ENCODE measurements at places on chromosomes 12 and 14.

DNA sequence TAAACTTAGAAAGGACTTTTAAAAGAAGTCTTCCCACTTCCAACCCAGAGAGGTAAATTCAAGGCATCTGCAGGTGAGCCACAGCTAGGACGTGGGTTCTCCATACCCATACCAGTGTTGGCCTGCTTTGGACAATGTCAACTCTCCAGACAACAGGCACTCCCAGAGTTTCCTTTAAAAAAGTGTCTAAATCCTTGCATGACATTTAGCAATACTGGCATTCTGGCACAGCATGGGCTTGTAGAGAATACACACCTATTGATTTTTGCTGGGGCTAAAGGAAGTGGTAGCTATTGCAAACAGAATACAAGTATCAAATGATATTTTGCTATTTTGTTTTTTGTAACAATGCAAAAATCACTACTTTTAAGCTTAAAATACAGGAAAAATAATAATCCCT, 25.8 kb upstream of the DICER1 start:
- DNase-seq: no peak

GRCh38 chr12:58416236-58416635, 474.9 kb downstream of the ATP23 start:
- DNase-seq: no peak

- DNase-seq: peak; percentile 57
Observed at GRCh38 chr14:95316821-95317220, 2.9 kb downstream of the CLMN start.

- DNase-seq: no peak
Observed at GRCh38 chr12:6280672-6281071, 29.8 kb upstream of the PLEKHG6 start.

GRCh38 chr14:104109731-104110361, 24.3 kb downstream of the ASPG start:
- DNase-seq: peak; percentile 43

DNA sequence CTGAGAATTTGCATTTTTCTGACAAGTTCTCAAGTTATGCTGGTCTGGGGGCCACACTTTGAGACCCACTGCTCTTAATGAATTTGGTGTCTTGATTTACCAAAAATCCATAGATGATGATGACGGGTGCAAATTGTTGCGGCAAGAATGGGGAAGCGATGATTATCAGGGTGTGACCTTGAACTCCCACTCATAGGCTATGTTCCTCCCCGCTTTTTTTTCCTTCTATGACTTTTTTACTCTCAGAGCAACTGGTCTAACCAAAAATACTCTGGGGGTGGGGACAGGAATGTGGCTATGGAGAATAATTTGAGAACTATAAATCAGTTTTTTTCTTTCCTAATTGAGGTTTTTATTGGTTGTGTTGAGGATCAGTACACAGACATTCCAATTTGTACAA, 83.6 kb downstream of the PPFIBP1 start:
- no peak for DNase-seq

- DNase-seq: no peak
Observed at GRCh38 chr12:131892711-131893604, 1.5 kb upstream of the ULK1 start.

DNA sequence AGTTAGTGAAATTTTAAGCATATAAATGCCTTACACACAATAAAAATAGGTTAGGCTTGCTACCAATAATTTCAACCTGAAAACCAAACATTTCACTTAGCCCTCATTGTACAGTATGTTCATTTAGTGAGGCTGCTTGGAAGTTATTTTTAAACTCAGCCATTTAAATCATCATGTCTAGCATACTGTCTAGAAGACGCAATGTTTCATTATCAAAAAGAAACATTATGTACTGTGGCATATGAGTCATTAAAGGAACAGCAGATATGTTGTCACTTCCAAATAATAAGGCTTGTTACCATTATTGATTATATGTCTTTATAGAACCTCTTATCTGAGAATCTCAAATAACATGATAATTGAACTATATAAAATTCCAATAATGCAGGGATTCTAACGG, 304.7 kb downstream of the RMST start:
- DNase-seq: no peak

GRCh38 chr14:94771906-94772490, 2.1 kb upstream of the GSC start:
- DNase-seq: peak; percentile 54

- DNase-seq: no peak
Observed at GRCh38 chr12:124175704-124176103, 119.2 kb upstream of the RFLNA start.

GRCh38 chr12:81468206-81468605, 290.9 kb downstream of the PPFIA2 start:
- no peak for DNase-seq

DNA sequence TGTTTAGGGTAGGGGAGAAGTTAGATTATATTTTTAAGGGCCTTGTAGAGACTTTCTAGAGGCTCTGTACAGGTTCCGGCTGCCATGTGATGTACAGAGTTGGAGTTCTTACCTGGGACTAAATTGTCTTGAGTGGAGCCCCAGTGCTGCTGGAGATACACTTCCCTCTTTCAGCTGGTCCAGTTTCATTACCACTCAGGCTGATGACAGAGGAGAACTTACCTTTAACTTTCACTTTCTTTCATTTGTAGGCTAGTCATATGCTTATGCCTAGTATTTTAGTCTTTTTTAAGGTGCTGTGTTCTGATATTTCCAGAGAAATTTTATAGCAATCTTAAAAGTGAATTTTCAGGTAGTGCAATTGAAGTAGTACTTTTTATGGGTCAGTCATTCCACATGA, 117.3 kb downstream of the ERC1 start:
- no peak for DNase-seq

DNA sequence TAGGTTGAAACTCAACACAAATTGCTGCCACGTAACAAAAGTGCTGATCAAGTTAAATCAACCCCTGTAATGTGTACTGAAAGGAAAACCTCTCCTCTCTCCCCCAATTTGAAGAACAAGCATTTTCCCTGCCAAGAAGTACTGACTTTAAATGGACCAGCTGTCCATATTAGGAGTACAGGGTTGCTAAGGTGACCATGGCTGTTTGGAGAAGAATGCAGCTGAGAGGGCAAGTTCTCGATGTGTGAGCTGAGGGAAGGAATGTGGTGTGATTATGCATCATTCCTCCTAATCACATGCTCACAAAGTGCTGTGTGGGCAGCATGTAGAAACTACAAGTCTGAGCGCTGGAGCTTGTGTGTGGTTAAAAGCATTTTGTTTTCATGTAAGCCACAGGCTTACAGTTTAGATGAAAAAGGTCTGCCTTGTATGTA, 50.9 kb upstream of the CCT2 start:
- peak; percentile 80 for DNase-seq

GRCh38 chr14:63512861-63513260, 30.3 kb downstream of the PPP2R5E start:
- no peak for DNase-seq

GRCh38 chr12:56126732-56127239, 1.3 kb upstream of the ESYT1 start:
- no peak for DNase-seq

DNA sequence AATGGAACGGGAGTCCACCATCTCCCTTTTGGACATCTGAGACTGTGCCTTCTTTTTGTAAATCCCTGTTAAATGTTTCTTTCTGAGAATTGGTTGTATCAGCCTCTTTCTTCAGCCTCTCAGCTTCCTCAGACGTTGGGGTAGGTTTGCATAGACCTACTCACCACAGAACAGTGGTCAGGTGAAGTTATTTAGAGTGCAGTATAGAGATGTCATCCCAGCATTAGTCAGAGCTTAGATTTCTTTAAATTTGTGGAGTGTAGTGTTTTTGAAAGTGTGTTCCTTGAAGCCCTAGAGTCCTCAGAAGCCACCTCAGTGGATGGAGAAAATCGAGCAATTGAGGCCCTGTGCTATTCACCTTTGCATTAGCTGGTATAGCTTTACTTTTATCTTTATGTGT, 8.9 kb upstream of the EEA1 start:
- DNase-seq: no peak

DNA sequence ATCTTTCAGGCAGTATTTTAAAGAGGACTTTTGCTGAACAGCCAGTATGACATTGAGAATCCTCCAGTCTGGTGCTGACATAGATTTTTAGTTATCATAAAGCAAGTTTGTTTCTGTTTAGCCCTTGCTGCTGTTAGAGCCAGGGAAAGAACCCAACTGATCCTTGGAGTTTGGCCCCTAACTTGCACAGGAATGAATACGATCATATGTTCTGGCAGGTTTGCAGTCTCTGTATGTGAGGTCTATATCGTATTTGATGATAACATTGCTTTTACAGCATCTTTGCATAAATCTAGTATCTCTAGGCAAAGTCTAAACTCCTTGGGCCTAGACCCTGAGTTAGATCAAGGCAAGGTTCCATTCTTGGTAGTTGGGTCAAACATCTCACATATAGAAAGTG, 4.3 kb upstream of the CCDC175 start:
- no peak for DNase-seq

DNA sequence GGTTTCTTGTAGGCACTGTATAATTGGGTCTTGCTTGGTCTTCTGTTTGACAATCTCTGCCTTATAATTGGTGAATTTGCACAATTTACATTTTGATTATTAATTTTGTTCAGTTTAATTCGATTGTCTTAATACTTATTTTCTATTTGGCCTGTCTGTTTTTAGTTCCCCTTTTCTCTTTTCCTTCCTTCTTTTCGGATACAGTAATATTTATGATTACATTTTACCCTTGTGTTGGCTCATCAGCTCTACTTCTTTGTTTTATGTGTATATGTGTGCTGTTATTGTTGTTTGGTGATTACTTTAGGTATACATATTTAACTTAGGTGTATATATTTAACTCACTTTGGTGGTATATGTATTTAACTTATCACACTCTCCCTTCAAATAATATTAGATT, 12.8 kb upstream of the BEGAIN start:
- no peak for DNase-seq

GRCh38 chr14:38618514-38618913, 362.6 kb upstream of the CLEC14A start:
- DNase-seq: no peak

- DNase-seq: no peak
Observed at GRCh38 chr12:6916426-6917200, 2.2 kb downstream of the ENO2 start.

GRCh38 chr12:117587631-117588287, 226.3 kb upstream of the NOS1 start:
- DNase-seq: peak; percentile 80

DNA sequence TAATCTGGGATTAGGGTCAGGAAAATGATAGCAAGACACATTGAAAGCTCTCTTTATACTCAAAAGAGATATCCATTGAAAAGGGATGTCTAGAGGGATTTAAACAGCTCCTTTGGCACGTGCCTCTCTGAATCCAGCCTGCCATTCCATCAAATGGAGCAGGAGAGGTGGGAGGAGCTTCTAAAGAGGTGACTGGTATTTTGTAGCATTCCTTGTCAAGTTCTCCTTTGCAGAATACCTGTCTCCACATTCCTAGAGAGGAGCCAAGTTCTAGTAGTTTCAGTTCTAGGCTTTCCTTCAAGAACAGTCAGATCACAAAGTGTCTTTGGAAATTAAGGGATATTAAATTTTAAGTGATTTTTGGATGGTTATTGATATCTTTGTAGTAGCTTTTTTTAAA, 25.4 kb upstream of the PLEKHD1 start:
- no peak for DNase-seq

DNA sequence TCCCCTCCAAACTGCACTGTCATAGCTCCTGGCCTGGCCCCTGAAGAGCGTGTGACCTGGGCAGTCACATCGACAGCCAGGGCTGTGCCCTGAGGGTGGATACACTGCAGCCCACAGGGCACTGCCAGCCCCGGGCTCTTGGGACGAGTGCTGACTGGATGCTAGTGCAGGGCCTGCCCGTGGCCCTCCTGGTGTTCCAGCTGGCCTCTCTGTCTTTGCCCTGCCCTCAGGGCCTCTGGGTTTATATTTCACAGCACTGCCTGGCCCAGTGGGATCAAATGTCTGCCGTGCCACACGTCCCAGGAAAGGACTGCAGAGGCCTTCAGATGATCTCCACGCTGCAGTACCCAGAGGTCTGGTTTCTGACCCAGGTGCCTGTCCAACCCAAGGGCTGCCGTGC, 10.1 kb upstream of the CCDC197 start:
- DNase-seq: no peak

GRCh38 chr12:43294916-43295315, 257.1 kb downstream of the ADAMTS20 start:
- no peak for DNase-seq

DNA sequence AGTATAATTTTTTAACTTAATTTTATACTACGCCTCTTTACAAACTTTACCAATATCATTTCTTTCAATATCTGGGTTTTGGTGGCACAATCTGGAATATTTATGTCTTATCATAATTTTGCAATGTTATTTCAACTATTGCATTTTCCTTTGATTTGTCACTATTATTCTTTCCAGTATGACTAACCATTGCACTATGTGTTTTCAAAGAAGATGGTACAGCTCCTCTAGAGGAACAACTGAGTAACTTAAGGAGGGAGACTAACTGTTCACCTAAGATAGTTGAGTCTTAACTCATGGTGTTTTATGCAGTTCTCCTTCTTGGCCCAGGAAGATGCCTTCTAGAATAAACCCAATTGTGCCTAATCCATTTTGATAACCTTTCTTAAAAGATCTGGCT, 60.5 kb upstream of the KIF21A start:
- DNase-seq: no peak

GRCh38 chr12:93007544-93007943, 78.4 kb upstream of the EEA1 start:
- DNase-seq: no peak

- no peak for DNase-seq
Observed at GRCh38 chr14:93061380-93062012, 54.2 kb downstream of the ITPK1 start.

GRCh38 chr14:52923902-52924575, 26.8 kb downstream of the FERMT2 start:
- DNase-seq: no peak

DNA sequence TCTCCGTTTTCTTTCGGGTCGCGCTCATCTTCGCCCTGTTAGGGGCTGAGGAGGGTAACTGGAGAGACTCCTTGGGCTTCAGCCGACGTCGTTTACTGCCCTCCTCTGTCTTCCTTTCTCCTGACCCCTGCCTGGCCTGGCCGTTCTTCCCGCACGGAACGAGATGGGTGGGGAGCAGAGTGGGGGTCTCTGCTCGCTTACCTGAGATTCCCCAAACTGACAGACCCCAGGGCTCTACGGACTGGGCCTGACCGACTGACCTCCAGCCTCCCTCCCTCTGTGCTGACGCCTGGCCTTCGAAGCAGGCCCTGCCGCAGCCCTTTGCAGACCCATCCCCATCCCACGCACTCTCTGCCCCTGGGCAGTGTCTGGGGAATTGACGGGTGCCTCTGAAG, 439 bp downstream of the GOLGA5 start:
- DNase-seq: peak; percentile 53

GRCh38 chr12:22858849-22859570, 234.0 kb downstream of the ETNK1 start:
- no peak for DNase-seq

DNA sequence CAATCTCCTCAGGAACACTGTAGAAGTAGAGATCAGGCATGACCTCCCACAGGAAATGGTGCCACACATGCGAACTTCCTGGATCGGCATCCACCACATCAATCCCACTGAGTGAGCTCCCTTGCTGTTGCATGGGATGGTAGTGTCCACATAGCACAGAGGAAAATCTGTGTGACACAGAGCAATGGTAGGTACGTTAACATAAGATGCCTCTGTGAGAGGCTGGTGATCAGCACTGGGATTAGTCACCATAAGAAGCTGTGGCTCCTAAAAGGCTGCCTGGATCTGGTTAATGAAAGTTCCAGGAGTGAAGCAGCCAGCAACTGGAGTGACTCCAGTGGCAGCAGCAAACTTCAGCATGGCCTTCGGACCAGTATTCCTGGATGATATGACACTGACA, 21.8 kb downstream of the WDHD1 start:
- no peak for DNase-seq

GRCh38 chr14:70896981-70897380, 10.3 kb upstream of the PCNX1 start:
- no peak for DNase-seq

GRCh38 chr12:124184456-124184855, 110.4 kb upstream of the RFLNA start:
- peak; percentile 53 for DNase-seq
